ENCODE measurements at places on chromosomes 4 and X. TPM values are rescaled to one million over a fixed set of nuclear protein-coding genes. Genes with fewer than 3 reads are reported as not detected.

Gene MGARP
- total RNA-seq: 4.6 TPM

Gene LDOC1
- 25.7 TPM for total RNA-seq

Gene ITIH6
- total RNA-seq: 0.04 TPM

Gene STATH
- total RNA-seq: not detected

Gene SSX2B
- not detected for total RNA-seq

Gene MTTP
- total RNA-seq: 0.26 TPM

Gene GAGE12F
- total RNA-seq: 0.82 TPM

Gene SEC31A
- total RNA-seq: 106 TPM

Gene CENPE
- total RNA-seq: 41.5 TPM

GRCh38 chr4:89562746-89563145, 255.1 kb upstream of the GPRIN3 start:
- no peak for DNase-seq

DNA sequence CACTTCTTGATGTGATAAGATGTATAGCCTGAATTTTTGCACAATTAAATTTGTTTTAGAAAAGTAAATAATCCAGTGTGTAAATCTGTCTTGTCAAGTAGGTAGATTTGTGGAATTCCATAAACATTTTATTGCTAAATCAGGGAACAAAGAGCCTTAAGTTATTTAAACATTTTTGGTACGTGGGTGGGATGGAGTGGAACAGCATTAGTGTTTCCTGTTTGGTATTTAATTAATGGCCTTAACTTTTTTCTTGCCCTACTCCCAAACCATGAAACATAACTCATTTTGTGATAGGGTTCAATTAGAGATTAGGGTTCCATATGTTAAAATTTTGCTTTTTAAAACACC, 5.1 kb downstream of the NUDT9 start:
- DNase-seq: no peak

- no peak for DNase-seq
Observed at GRCh38 chr4:10729366-10729765, 44.8 kb upstream of the CLNK start.

DNA sequence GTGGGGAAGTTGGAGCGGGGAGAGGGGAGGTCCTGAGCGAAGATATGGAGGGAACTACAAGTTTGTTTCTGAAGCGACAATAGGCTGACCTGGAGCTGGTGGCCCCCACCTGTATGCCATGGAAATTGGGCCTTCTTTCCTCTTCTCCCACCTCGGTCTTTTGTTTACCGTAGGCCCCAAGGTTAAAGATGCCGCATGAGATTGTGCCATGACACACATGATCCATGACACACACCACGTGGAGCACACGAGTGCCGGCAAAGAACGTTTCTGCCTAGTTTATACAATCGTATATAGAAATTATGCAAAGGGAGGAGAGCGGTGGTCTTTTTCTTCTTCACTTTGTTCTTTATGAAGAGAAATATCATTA, 408 bp downstream of the TMEM33 start:
- DNase-seq: no peak

- no peak for DNase-seq
Observed at GRCh38 chr4:53012738-53013137, 150.6 kb downstream of the RASL11B start.

DNA sequence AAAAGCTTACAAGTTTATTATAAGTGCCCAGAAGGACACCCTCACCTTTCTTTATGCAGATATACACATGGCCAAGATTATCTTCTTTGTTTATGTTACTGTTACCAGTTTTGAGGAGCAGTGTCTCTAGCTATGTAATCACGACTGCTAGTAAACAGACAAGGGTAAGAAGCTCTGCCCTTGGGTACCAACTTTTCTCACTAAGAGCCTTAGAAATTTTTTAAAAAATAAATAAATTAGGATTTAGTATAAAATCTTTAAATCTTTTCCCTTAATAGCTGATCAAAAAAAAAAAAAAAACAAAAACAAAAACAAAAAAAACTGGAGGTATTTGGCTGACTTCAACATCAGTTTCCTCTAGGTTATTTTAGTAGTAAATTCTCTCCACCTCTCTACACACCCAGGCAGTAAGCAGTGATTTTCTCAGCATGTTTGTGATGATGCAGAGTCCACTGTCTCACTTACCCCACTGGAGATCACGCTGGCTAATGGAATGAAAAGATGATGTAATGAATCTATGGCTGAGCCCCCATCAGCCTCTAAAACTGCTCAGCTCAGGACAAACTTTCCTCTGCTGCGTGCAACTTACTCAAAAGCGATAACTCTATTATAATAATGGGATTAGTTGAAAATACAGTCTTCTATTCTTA, 125.9 kb downstream of the FRYL start:
- no peak for DNase-seq

DNA sequence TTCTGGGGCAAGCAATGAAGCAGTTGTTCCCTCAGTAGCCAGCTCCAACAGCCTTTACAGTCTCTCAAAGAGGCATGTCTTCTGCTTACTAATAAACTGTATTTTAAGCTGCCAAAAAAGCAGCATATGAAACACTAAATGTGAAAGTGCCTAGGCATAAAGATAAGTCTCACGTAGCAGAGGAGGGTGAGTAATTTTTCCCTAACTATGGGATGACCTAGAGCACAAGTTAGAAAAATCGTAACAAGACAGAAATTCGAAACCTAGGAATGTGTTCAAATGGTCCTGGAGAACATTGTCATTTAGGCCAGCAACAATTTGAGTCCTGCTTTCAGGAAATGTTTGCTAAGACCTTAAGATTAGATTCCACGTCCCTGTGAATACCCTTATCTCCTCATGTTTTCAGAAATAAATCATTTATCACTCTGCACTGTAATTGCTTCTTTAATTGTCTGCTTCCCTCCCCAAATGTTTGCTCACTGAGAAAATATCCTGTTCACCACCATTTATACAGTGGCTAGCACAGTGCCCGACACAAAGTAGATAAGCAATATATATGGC, 222.2 kb downstream of the KCNIP4 start:
- DNase-seq: no peak

DNA sequence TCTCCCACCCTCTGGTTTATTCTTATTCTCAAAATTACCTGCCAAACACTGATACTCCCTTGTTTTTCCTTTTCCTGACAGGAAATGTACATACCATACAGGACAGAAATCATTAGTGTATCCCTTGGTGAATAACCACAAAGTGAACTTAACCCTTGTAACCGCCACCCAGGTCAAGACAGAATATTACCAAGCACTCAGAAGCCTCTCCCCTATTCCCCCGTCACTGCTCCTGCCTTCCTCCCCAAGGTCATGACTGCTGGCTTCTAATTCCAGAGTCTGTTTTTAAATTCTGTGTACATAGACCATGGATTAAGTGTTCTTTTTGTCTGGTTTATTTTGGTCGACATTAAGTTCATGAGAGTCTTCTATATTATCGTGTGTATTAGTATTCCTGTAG, 37.7 kb downstream of the HTT start:
- no peak for DNase-seq

- no peak for DNase-seq
Observed at GRCh38 chrX:145729635-145730034, 88.0 kb upstream of the SLITRK2 start.

DNA sequence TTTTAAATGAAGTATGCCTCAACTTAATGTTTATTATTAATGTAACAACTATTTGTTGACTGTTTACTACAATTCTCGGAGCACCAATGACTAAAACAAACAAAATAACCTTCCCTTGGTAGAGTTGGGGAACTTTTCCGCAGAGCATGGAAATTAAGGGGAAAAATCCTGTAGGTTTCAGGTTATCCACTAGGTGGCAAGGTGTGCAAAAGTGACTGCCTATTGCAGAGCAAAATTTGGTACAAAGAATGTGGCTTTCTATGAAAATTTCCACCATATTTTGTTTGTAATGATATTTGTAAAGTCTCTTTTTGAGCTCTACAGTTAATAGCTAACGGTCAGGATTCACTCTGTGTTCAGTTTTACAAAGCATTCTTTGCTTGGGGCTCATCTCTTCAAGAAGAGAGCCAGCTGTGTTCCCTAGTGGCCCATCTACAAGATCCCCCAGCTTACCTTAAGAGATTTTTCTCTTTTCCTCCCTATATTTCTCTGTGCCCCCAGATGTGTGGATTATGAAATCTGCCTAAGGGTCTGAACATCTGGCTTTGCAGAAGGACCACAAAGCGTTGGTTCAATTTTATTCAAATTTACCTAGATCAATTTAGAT, 61.1 kb downstream of the FBXO8 start:
- DNase-seq: no peak

DNA sequence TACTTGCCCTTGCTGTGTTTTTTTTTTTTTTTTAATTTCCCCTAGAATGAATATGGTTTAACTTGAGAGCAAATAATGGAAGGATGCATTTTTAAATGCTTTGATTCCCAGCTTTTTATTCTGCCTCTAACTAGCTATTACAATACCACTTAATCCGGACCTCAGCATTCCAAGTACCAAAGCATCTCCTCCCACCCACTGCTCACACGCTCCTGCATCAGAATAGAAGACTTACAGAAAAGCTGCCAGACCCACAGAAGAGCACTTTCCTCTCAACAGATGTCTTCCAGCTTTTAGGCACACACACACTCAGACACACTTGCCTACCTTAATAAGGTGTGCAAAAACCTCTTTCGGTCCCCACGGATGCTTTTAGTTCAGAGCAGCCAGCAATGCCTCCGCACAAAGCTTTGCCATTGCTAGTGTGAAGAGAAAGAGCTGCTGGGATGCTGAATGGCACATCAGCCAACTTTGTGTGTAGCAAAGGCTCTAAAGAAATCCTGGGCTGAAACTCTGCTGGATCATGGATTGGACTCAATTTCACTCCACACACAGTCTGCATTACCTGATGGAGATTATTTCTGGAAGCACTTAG, 1056.2 kb downstream of the DMD start:
- no peak for DNase-seq

GRCh38 chr4:8495803-8496202, 55.2 kb downstream of the TRMT44 start:
- DNase-seq: no peak

GRCh38 chr4:138193963-138194362, 48.2 kb downstream of the SLC7A11 start:
- no peak for DNase-seq

DNA sequence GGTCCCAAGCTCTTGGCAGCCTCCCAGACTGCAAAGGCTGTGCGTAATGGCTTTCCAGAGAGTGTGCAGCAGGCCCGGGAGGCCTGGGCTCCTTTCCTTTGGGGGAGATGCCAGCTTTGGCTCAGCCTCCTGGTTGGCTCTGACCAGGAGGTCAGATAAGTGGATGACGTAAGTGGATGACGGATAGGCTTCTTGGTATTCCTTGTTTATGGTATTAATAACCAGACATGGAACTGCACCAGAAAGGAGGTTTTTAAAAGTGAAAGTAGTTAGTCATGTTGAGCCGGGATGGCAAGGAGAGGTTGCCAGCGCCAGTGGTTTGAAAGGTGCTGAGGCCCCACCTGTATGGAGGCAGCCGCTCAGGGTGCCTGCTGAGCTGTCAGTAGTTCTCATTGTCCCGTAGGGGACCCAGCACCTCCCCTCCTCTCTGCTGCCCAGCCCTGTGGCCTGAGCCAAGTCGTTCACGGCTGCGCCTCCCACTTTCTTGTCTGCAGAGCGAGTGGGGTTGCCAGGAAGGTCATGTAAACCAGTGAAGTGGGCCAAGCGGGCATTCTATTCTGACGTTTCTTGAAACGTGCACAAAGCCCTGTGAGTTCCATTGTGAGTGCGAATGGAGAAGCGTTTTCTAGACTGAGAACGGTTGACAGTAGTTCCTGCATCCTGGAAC, 28.7 kb upstream of the STOX2 start:
- no peak for DNase-seq

GRCh38 chrX:144798972-144799371, 448.3 kb upstream of the SPANXN1 start:
- no peak for DNase-seq

DNA sequence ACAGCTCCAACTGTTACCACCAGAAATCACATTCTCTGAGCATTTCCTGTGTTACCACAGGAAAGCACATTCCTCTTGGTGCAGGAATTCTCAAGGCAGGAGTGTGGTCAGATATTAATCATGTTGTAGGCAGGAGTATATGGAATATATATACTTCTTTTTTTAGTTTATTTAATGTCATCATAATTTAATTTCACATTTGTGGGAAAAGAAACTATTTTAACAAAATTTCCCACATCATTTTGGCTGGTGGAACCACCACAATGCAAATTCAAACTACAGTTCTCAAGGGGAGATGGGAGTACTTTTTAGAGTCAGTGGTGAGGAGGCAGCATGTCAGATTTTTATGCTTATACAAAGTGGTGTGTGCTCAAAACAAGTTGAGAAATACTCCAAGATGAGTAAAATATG, 139.0 kb downstream of the ATP10D start:
- DNase-seq: no peak

- DNase-seq: no peak
Observed at GRCh38 chr4:187663076-187663475, 332.5 kb upstream of the ZFP42 start.

- no peak for DNase-seq
Observed at GRCh38 chr4:117154251-117154650, 68.9 kb upstream of the TRAM1L1 start.

- no peak for DNase-seq
Observed at GRCh38 chr4:145061318-145061920, 36.6 kb downstream of the ANAPC10 start.

GRCh38 chrX:135194684-135195083, 23.5 kb upstream of the CT55 start:
- peak; percentile 26 for DNase-seq

DNA sequence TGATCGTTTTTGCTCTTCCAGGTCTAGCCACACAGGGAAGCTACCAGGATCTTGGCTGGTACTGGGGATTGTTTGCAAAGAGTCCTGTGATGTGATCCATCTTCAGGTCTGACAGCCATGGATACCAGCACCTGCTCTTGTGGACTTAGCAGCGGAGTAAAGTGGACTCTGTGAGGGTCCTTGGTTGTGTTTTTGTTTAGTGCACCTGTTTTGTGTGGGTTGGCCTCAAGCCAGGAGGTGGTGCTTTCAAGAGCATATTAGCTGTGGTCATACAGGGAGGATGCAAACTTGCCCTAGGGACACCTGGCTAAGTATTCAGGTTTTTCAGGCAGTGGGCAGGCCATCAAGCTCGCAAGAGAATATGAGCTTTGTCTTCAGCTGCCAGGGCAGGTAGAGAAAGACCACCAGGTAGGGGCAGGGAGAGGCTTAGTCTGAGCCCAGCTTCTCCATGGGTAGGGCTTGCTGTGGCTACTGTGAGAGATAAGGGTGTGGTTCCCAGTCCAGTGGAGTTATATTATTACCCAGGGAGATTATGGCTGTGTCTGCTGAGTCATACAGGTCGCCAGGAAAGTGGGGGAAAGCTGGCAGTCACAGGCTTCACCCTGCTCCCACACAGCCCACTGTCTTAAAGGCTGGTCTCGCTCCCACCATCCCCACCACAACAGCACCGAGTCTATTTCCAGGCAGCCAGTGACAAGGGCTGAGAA, 293.7 kb downstream of the PCDH18 start:
- DNase-seq: no peak

GRCh38 chr4:154044742-154045485, 256.0 kb upstream of the SFRP2 start:
- DNase-seq: no peak

DNA sequence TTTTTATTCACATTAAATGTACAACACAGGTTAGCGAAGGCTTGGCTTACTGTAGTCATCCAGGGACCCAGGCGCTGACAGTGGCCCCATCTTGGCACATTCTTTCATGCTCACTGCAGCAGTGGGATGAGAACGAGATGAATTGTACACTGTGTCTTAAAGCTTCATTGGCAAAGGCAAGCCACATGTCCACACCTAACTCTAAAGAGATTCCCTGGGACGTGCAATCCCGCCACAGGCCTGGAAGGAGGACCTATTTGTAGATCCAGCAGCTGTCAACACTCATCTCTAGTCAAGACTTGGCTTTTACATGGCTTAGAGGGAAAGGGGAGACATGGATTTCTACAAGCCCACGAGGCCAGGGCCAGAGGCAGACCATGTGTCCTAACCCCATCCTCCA, 16.1 kb upstream of the CXCR3 start:
- DNase-seq: no peak

All from WTC11 (cell line).